ENCODE measurements at places on chromosomes 2 and 18.

GRCh38 chr2:100419915-100420314 is 2.4 kb upstream of the CHST10 start:
- DNase-seq: no peak

GRCh38 chr2:17583166-17583565 is 42.7 kb downstream of the VSNL1 start:
- DNase-seq: no peak

DNA sequence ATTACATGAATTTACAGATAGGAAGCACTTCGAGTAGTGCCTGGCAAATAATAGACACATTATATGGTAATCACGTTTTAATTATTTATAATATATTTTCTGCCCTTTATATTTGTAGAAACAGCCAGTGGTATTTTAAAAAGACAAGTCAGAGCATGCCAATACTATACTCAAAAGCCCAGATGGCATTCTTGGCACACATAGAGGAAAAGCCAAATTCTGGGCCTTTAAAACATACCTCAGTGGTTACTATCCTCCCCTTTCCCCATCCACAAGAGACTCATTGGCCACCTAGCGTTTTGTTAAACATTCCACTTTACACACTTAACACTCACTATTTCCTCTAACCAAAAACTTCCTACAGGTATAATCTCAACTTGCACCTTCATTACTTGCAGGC is 63.3 kb upstream of the ZNF804A start:
- DNase-seq: no peak

- no peak for DNase-seq
These were observed 895 bp downstream of the DQX1 start for GRCh38 chr2:74524955-74525716.

- no peak for DNase-seq
These were observed 14.7 kb downstream of the PCARE start for GRCh38 chr2:29059624-29060023.

GRCh38 chr18:1496096-1496495 is 591.4 kb downstream of the ADCYAP1 start:
- no peak for DNase-seq

GRCh38 chr2:102335871-102336366 is 19.7 kb upstream of the IL18R1 start:
- DNase-seq: no peak

GRCh38 chr2:179051250-179051649 is 1.3 kb upstream of the CCDC141 start:
- peak; percentile 7 for DNase-seq

DNA sequence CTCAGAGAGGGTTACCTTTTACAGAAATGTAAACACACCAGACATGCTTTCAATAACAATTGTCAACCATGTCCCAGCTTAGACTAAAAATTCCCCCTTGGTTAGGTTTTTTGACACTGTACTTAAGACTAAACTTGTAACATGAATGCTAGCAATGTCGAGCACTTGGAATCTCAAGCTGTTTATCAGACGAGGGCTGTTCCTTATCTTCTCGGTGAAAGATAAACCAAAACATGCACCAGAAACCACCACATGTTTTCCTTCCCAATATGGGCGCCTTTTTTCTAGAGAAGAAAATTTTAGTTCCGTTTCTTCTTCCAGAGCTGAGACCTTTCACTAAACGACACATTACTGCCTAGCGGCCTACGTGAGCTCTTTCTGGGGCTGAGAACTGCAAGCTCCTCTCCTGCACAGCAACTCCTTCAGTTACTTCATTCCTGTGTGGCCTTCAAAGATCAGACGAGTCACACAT is 42.4 kb upstream of the ACKR3 start:
- DNase-seq: no peak

DNA sequence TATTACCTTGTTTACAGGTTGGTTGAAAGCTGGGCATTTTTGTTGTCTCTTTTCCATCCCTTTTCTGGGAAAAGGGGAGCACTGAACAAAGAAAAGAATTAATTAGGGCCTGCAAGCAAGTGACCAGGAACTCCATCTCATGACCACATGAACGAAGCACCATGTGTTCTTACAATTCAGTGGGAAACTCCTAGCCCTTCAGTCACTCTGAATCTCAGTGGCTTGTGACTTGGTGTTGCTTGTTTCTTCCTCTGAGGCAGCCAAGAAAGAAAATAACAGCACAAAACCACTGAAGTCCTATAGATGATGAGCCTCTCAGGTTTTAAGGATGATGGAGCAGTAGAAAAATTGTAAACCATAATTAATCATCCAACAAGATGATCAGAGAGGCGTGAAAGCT is 129.1 kb upstream of the CAB39 start:
- no peak for DNase-seq

- no peak for DNase-seq
These were observed 211.8 kb downstream of the GBX2 start for GRCh38 chr2:235956281-235956970.

- DNase-seq: peak; percentile 92
These were observed 35.4 kb downstream of the PTPN18 start for GRCh38 chr2:130391058-130391871.

- no peak for DNase-seq
These were observed 179.4 kb upstream of the CXCR4 start for GRCh38 chr2:136297312-136297711.

GRCh38 chr2:166773308-166773949 is 114.9 kb upstream of the XIRP2 start:
- DNase-seq: no peak

DNA sequence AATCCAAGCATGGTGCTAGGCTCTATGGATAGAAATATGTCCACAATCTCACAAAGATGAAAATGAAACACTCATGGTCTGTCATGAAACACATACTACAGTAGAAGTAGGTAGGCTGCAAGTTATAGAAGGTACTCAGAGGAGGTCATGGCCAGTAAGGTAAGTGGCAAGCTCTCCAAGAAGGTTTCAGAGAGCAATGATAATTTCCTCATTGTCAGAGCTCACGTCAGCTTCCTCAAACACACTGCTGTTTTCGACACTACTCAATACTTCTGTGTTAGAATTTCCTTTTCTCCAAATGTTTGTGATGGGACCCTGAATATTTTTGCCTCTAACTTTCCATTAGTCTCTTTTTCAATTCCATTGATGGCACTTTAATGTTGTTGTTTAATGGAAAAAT is 25.5 kb downstream of the CCDC141 start:
- DNase-seq: no peak

- no peak for DNase-seq
These were observed 81.2 kb downstream of the TMEM18 start for GRCh38 chr2:595831-596592.

GRCh38 chr2:195486987-195487644 is 169.9 kb upstream of the SLC39A10 start:
- no peak for DNase-seq

DNA sequence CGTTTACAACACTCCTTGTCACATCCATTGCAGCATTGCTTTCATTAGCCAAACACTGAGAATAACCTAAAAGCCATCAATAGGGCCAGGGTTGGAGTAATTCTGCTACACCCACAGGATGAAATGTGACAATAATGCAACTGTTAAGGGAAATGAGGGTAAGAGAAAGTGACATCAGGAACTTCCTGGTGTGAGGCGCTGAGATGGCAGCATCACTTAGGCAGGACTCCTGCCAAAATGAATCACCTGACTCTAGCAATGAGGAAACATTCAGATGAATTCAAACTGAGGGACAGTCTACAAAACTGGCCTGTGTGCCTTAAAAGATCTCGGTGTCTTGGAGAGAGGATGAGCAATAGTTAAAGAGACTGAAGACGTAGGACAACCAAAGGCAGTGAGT is 115.6 kb upstream of the AGAP1 start:
- no peak for DNase-seq

GRCh38 chr2:179691235-179691634 is 170.2 kb downstream of the ZNF385B start:
- DNase-seq: no peak

GRCh38 chr2:125745514-125745913 is 910.4 kb upstream of the GYPC start:
- peak; percentile 52 for DNase-seq

- peak; percentile 63 for DNase-seq
These were observed 134.7 kb downstream of the MCFD2 start for GRCh38 chr2:46780801-46781445.
